G401 (cell line): ENCODE measurements at places on chromosomes 1 and 21.
A peak's percentile ranks its signal among the peaks of the same experiment; 100 is the strongest.

DNA sequence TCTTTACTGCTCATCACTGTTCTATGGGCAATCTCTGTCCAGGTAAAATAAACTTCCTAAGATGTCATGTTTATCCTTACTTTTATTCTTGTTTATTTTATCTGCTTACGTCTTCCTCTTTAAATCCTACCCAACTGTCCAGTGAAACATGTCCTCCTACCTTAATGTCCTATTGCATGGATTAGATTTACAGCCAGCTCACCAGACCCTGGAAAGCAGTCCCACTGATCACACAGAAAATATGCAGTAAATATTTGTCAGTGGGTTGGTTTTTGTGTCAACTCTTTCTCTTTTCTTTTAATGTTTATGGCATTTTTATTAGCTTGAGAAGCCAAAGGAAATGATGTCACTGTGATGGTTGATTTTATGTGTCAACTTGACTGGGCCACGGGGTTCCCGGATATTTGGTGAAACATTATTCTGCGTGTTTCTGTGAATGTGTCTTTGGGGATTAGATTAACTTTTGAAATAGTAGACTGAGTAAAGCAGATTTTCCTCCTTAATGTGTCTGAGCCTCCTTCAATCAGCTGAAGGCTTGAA lies 258.3 kb downstream of the SRGAP2C start:
- DNase-seq, result no peak

- no peak for DNase-seq
These were observed 33.7 kb upstream of the NEK7 start for GRCh38 chr1:198123133-198123532.

DNA sequence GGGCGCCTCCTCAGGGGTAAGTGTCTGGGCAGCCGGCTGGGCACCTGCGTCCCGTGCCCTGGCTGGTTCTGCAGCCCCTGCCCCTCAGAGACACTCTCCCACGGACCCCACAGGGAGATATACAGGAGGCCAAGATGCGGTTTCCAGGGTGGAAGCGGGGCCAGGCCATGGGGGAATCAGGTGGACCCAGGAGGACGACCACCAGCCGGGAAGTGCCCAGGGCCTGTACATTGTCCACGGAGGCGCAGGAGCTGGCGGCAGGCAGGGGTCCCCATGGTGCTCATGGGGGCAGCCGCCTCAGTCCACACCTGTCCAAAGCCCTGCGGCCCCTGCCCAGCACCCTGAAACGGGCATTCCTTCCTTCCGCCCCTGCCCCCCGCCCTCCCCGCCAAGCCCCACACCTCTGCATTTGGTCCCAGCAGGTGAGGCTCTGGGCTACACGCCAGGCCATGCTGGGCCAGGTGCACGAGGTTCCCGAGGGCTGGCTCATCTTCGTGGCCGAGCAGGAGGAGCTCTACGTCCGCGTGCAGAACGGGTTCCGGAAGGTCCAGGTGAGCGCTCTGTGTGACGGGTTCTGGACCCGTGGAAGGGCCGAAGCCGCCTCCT lies 36.7 kb downstream of the SLC19A1 start:
- DNase-seq, result peak; percentile 35

DNA sequence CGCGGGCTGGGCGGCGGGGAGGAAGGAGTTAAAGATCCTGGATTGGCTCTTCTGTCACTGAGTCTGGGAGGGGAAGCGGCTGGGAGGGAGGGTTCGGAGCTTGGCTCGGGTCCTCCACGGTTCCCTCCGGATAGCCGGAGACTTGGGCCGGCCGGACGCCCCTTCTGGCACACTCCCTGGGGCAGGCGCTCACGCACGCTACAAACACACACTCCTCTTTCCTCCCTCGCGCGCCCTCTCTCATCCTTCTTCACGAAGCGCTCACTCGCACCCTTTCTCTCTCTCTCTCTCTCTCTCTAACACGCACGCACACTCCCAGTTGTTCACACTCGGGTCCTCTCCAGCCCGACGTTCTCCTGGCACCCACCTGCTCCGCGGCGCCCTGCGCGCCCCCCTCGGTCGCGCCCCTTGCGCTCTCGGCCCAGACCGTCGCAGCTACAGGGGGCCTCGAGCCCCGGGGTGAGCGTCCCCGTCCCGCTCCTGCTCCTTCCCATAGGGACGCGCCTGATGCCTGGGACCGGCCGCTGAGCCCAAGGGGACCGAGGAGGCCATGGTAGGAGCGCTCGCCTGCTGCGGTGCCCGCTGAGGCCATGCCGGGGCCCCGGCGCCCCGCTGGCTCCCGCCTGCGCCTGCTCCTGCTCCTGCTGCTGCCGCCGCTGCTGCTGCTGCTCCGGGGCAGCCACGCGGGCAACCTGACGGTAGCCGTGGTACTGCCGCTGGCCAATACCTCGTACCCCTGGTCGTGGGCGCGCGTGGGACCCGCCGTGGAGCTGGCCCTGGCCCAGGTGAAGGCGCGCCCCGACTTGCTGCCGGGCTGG lies at the start of gene NPR1:
NPR1 (plus strand) TSS at position 170 of the 818 bp plus-strand sequence; CDS start at position 591, 421 bp downstream.
- peak; percentile 24 for DNase-seq

GRCh38 chr1:229625071-229625914 lies 629 bp downstream of the TAF5L start:
- peak; percentile 39 for DNase-seq

DNA sequence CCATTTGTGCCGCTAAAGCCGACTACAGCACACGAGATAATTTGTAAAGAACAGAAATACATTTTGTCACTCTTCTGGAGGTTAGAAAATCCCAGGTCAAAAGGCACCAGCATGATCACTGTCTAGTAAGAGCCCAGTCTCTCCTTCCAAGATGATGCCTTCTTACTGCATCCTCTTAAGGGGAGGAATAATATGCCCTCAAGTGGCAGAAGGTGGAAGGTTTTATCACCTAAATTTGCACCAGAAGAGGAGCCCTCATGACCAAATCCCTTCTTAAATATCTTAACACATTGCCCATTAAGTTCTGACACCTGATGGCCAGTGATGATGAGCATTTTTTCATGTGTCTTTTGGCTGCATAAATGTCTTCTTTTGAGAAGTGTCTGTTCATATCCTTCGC lies 326.7 kb upstream of the RGS18 start:
- no peak for DNase-seq

DNA sequence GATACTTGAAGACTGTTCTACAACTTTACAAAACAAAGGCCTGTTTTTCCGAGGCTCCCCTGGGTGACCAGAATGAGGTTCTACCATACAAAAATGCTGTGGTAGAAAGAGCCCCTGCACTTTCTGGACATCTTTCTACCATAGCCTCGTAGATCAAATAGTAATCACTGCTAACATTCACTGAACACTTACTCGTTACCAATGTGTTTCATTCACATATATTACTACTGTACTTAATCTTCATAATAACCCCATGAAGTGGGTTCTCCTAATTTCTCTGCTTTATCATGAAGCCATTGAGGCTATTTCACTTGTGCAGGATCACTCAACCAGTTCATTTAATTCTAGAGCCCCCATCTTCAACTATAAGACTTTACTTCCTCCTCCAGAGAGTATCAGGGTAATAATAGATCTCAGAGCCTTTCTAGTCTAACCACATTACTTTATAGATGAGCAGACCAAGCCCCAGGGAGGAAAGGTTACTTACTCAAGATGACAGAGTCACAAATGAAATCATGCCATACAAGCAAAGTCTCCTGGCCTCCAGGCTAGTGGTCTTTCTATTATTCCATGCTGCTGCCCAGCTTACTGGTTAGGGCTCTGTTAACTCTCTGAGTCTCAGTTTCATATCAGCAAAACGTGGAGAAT lies 46.7 kb upstream of the OSBPL9 start:
- DNase-seq, result no peak

DNA sequence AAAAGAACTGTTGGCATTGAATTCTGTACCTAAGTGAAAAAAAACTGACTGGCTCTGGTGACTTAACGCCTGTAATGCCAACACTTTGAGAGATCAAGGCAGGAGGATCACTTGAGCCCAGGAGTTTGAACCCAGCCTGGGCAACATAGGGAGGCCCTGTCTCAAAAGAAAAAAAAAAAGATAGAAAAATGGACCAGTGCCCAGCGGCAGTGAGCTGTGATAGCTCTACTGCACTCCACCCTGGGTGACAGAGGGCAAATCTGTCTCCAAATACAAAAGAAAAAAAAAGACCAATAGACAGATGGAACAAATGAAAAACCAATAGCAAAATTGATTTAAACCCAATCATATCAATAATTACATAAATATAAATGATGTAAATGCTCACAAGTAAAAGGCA lies 674 bp upstream of the AKR7A3 start:
- DNase-seq, result no peak

- no peak for DNase-seq
These were observed 4.2 kb upstream of the RGS8 start for GRCh38 chr1:182688436-182689205.

DNA sequence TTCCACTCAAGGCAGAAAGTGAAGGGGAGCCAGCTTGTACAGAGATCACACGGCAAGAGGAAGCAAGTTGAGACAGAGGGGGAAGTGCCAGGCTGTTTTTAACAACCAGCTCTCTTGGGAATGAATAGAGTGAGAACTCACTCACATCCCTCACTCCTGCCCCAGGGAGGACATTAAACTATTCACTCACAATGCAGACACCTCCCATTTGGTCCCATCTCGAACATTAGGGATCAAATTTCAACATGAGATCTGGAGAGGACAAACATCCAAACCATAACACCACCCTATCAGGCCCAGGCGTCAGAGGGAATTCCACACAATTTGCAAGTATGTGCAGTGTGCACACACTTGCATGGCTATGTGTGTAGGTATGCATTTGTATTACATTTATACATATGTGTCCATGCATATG lies 62.7 kb downstream of the DMAP1 start:
- DNase-seq, result no peak

- no peak for DNase-seq
These were observed 28.1 kb downstream of the ARHGEF10L start for GRCh38 chr1:17567582-17567981.

DNA sequence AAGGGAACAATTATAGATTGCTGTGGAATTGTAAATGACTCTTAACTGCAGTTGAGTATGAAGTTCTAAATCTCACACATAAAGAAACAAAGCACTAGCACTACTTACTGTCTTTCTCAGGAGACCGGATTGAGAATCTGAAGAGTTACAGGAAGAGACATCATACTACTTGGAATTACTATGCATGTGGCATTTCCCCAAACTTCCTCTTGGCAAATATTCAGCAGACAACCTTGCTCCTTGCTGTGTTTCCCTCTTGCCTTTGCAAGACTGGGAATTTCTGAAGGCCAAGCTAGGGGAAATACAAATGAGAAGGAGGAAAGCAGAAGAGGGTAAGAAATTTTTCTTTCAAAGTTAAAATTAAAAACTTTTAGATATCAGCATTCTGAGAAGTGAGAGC lies 173.6 kb upstream of the KCTD3 start:
- no peak for DNase-seq

- DNase-seq, result no peak
These were observed 238.8 kb downstream of the ST6GALNAC3 start for GRCh38 chr1:76313304-76313703.

DNA sequence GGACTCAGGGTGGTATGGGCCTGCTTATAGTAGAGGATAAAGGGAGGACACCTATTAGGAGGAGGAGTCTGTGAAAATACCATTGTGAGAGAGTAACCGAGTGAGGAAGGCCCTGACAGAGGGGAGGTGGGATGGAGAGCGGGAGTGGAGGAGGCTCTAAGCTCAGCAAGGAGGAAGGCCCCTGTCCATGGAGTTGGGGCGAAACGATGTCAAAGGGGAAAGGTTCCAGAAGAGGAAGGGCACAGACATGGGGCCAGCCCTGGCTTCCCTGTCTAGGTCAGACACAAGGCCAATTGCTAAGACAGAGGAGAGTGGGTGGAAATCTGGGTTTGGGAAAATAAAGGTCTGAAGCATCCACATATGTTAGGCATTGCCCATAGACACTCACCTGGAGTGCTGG lies 44.2 kb downstream of the ELK4 start:
- no peak for DNase-seq

DNA sequence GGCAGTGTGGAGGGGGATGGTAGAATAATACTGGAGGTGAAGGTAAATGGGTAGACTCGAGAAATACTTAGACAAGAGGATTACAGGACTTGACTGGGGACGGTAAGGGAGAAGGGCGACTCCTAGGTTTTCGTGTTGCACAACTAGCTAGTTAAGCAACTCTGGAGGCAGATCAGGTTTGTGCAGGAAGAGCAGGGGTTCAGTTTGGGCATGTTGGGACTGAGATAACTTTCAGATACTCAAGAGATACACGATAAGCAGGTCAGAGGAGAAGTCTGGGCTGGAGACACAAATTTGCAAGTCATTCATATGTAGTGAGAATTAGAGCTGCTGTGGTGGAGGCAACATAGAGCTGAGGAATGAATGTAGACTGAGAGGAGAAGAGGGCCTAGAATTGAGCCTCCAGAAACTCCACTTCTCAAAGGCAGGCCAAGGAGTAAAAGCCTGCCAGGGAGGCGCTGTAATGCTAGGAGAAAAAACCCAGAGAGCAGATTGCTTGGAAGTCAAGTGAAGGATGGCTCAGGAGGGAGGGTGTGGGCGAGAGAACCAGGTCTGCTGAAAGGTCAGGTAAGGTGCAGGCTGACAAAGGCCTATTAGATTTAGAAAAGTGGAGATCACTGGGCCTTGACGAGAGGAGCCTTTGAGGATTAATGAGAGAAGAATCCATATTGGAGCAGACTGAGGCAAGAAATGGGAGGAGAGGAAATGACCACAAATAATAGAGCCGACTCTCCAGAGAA lies 20.8 kb downstream of the MAB21L3 start:
- DNase-seq, result no peak

- no peak for DNase-seq
These were observed 2.2 kb downstream of the CSF1 start for GRCh38 chr1:109912873-109913272.
